ENCODE measurements at places on chromosomes 16 and 17.

- DNase-seq = no peak
Measured at GRCh38 chr17:53736516-53737240, 86.0 kb upstream of the KIF2B start.

GRCh38 chr17:4840893-4841242, 7.7 kb downstream of the MINK1 start:
- DNase-seq = peak; percentile 48

DNA sequence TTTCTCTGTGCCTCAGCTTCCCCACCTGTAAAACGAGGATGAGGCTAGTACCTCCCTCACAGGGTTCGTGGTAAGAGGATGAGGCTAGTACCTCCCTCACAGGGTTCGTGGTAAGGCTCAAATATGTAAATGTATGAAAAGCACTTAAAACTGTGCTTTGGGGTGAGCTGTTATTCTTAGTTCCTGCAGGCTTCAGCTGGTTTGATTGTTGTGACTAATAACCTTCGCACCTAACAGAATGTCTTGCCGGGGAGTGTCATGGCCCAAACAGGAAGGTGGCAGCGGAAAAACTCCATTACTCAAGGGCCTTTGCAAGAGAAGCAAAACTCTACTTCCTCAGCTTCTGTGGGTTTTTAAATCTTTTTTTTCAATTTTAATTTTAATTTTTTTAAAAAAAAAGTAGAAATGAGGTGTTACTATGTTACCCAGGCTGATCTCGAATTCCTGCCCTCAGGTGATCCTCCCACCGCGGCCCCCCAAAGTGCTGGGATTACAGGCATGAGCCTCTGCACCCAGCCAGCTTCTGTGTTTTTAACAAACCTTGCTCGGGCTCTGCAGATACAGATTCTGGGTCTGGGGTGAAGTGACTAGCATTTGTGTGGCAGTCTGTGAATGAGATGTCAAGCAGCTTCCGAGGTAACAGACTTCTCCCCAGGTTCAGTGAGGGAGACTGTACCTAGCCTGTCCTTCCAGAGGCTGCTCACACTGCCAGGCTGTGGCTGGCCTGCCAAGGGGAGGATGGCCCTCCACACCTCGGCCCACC, 103.0 kb downstream of the RAB11FIP4 start:
- peak; percentile 76 for DNase-seq

DNA sequence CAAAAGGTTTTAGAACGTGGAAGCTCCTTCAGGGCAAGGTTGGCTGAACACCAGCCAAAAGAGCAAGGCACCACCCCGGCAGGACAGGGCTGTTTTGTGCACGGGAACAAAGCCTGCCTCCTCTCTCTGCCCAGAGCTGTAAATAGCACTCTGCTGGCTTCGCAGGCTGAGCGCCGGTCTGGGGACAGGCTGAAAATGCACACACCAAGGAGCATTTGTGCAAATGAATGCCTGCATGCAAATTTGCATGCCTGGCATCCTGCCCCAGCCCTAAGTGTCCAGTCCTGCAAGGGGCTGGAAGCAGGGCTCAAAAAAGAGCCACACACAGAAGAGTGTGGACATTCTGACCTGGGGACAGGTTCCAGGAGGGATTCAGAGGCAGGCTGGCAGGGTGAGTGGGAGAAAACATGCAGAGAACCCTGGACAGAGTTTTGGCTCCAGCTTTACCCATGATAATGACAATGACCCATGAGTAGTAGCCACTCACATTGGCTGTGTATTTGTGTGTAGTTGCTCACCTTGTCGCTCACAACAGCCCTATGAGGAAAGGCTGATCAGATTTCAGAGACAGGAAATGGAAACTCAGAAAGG, 11.7 kb downstream of the ABAT start:
- no peak for DNase-seq

DNA sequence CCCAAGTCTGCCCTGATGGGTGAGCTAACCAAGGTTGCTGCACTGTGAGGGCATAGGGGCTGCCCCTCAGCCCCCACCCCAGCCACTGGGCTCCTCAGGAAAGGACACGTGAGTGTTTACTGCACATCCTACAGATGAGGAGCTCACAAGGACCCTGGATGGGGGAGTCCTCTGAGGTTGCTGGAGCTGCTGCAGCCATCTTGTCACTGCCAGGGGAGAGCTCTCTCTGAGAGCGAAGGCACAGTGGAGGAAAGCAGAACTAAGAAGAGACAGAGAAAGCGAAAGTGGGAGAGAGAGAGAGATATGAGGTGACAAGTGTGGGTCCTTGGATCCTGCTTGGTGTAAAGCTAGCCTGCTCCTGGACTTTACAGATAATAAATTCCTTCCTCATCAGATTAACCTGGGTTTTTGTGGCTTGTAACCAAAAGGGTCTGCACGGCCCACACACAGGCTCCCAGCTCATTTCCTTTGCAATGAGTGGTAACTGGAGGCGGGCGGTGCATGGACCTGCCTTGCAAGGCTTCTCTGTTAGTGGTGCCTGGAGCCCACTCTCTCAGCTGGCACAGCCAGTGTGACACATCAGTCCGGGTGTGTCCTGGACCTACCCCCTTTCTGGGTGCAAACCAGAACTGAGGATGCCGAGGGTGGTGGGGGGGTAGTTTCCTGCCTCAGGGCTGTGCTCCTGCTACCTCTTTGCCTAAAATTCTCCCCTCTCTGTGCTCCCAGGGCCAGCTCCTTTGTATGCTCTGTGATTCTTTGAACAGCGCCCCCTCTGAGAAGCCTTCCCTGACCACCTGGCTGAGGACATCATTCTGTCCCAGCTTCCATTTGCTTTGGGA, 14.2 kb downstream of the SNX20 start:
- DNase-seq = peak; percentile 30

DNA sequence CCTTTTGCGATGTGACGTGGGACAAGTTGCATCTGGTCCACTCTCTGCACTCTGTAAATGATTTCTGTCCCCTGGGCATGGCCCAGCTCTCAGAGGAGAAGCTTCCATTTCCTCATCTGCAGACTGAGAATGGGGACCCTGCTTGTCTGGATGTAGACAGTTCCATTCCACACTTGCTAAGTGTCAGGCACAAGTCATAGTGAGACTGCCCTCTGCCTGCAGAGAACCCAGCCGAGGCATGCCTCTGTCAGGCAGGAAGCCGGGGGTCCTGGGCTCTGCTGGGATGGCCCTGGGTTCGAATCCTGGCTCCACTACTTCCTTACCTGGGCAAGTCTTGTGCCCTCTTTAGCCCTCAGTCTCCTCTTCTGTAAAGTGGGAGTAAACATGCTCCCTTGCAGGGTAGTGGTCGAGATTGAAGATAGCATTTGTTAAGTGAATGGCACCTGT, 4.1 kb downstream of the MAP2K3 start:
- DNase-seq = peak; percentile 48

GRCh38 chr17:73984941-73985340, 218.5 kb upstream of the RPL38 start:
- DNase-seq = no peak

DNA sequence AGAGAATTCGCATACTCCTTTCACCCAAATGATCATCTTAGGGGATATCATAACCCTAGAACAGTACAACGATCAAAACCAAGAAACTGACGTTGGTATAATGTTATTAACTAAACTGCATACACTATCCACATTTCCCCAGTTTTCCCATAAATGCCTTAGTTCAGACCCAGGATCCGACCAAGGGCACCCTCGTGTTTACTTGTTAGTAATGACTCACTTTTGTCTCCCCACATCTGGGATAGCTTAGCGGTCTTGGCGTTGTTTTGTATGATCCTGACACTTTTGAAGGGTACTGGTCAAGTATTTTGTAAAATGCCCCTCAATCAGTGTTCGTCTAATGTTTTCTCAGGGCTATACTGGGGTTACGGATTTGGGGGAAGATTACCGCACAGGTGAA, 8.0 kb downstream of the HS3ST3A1 start:
- DNase-seq = no peak

GRCh38 chr17:27494192-27495091, 38.2 kb downstream of the KSR1 start:
- DNase-seq = no peak

DNA sequence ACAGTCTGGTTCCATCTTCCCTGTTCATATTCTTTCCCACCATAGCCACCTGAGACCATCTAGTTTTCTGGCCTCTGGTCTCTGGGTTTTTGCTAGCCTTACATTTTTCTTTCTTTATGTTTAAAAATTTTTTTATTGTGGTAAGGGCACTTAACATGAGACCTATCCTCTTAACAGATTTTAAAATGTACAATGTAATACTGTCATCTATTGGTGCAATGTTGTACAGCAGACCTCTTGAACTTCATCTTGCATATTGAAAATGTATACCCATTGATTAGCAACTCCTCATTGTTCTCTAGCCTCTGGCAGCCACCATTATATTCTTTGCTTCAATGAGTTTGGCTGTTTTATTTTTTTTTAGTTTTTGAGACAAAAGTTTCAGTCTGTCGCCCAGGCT, 39.2 kb downstream of the ITGAM start:
- DNase-seq = no peak

DNA sequence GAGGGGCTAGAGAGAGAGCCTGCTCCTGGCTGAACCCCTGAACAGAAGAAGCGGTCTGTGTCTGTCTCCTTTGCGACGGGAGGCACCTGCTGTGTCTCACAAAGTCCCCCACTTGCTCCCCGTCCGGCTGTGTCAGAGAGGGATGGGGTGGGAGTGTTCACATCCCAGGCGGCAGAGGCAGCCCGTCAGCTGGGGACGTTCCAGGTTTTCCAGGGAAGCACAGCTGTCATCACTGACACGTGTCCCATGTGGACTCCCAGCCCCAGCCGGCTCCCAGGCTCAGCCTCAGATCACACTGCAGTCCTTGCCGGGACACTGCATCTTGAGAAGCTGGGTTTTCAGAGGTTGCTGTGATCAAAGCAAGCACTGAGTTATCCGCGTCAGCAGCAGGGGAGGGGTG, 1.6 kb downstream of the TELO2 start:
- DNase-seq = no peak

DNA sequence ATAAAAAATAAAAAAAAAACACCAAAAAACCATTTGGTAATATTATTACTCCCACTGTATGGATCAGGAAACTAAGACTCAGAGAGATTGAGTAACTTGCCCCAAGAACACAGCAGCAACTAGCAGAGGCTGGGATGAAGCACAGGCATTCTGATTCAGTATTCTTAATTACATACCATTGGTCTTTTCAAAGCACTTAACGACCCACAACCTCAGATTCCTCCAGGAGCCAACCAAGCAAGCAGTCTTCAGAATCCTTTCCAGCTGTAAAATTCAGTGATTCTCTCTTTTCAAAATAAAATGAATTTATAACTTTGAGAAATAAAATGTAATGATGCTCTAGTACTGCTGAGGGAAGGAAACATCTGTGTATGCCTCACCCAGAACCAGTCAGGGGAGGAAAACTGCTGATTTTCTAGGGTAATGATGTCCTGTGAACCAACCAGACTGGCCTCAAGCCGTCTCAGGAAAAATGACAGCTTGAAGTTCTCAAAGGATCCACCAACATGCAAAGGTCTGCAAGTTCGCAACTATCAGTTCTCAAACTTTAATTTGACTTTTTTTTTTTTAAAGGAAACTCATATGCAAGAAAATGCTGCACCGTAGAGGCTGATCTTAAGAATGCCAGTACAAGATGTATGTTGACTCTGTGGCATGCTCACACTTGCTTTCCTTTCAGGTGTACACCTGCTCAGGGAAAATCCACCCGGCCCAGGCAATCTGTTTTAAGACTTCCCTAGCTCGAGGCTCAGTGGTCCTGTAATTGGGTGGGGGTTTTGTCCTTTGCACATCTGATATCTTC, 9.0 kb downstream of the CUEDC1 start:
- DNase-seq = no peak

DNA sequence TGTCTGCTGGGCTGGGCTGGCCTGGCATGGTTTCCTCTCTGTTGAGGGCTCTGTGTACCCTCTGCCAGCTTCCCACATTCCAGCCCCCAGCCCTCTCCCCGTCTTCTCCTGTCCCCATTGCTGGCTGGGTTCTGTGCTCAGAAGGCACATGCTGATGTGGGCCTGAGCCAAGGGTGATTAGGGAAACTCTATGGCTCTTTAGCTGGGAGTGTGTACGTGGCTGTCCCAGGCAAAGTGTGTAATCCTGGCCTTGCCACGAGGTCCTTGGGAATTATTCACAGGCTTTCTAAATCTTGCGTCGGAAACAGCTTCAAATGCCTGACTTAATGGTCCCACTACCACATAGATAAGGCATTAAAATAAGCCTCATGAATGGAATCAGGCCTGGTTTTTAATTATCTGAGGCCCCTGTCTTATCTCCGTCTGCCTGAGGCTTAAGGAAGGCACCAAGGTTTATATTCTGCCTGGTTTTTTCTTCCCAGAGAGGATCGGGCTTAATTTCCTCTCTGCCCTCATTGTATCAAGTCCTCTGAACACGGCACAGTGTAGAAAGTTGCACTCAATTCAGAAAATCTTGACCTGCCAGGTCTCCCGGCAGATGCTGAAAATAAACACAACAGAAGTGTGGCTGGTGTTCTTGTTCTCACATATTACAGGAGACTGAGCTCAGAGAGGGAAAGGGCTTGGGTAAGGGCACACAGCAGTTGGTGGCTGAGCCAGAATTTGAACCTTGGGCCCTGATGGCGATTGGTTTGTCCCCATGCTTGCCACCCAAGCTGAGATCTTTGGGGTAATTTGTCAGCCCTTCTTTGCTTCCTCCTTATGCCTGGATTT, 52.9 kb upstream of the LGALS9 start:
- no peak for DNase-seq

DNA sequence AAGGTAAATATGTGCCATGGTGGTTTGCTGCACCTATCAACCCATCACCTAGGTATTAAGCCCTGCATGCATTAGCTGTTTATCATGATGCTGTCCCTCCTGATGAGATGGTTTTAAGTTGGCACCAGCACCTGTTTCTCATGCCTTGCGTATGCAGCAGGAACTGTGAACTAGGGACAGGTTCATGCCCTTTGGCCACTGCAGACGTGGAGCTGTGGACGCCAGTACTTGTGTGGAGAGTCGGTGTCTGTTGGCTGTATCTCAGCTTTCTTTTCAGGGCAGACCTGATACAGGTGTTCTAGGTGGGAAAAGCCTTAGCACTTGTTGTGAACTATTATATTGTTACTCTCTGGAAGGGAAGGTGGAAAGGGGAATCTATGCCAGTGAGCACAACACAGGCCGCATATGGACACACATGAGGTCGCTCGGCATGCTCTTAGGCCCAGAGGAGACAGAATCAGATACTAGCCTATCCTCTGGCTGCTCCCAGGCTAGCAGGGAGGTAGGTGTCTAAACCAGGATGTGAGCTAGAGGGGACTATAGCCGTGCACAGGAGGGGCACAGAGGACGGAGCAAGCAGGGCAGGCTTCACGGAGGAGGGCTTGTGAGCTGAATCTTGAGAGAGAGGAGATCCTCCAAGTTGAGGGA, 22.5 kb downstream of the MSI2 start:
- no peak for DNase-seq

GRCh38 chr16:27764869-27765675, 215.1 kb downstream of the KATNIP start:
- DNase-seq = no peak
